ENCODE measurements at places on chromosomes 5 and 9.

DNA sequence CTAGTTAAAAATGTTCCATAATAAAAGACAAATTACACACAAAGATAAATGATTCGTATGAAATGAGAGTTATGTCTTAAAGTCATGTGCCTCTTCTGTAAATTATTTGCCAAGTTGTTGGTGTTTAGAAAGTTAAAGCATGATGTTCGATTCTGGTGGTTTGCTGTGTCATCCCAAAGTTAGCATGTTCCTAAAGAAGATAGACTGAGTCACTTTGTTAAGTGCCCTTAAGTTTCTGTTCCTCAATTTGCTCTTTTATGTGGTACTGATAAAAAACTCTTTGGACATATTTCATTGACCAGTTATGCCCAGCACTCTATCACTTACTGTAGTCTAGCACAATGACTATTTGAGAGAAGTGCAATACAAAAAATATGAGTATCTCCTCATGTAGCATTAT is 366.9 kb upstream of the ZNF608 start:
- no peak for DNase-seq

GRCh38 chr5:67333171-67333570 is 136.6 kb upstream of the CD180 start:
- DNase-seq = no peak

GRCh38 chr5:41876678-41877077 is 6.5 kb upstream of the OXCT1 start:
- DNase-seq = no peak

DNA sequence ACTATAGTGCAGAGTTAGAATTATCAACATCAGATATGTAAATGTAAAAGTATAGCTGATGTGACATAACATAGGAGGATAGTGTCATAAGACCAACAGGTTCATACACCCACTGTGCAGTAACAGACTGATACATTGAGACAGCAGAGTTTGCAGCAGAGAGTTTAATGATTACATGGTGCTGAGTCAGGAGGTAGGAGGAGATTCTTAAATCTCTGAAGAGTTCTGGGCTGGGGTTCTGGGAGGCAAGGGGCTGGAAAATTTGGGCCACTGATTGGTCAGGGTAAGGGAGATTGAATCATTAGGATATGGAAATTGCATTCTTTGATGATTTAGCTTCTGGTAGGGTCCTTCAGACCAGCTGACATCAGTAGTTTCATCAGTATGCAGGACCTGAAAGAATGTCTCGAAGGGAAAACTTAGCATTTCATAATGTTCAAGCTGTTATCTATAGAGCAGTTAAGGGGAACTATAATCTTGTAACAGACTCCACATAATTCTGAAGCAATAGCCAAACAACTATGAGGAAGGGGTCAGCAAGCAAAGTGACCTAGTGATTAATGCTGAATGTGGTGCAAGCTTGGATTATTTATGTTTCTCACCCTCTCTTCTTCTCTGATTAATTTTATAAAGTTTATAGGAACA is 35.6 kb downstream of the CCL28 start:
- DNase-seq = no peak

DNA sequence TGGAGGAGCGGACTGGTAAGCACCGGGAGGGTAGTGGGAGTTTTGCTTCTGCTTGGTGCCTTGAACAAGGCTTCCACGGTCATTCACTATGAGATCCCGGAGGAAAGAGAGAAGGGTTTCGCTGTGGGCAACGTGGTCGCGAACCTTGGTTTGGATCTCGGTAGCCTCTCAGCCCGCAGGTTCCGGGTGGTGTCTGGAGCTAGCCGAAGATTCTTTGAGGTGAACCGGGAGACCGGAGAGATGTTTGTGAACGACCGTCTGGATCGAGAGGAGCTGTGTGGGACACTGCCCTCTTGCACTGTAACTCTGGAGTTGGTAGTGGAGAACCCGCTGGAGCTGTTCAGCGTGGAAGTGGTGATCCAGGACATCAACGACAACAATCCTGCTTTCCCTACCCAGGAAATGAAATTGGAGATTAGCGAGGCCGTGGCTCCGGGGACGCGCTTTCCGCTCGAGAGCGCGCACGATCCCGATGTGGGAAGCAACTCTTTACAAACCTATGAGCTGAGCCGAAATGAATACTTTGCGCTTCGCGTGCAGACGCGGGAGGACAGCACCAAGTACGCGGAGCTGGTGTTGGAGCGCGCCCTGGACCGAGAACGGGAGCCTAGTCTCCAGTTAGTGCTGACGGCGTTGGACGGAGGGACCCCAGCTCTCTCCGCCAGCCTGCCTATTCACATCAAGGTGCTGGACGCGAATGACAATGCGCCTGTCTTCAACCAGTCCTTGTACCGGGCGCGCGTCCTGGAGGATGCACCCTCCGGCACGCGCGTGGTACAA is 556 bp downstream of the PCDHGC3 start:
- DNase-seq = peak; percentile 84

DNA sequence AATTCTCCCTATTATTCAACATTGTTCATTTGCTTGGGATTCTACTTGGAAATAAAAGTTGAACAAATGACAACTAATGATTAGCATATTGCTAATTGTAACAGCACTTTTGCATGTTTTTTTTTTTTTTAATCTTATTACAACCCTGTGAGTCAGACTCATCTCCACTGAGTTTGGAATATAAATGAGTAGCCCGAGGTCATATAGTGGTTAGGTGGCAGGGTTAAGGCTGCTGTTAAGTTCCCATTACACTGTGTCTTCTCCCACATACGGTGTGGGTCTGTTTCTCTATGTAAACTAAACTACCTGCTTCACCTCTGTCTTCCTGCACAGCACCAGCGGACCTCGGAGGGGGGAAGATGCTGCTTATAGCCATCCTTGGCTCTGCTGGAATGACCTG is 92.4 kb downstream of the EQTN start:
- no peak for DNase-seq

- DNase-seq = no peak
Observed at GRCh38 chr5:10880934-10881333, 119.9 kb upstream of the DAP start.

DNA sequence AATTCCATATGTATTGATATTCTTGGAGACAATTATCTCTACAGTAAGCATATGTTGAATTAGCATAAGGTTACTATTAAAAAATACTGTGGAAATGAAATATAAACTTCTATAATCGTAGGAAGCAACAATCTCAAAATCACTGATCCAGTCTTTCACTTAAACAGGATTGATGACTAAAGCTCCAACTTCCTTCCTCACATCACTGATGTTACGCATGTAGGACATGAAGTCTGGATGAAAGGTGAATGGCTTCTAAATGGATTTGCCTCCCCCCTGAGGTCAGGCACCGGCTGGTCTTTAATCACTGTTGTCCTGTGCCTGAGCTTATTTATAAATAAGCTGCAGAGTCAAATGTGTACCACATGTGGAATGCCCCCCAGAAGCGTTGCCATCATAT is 157.1 kb upstream of the NFIB start:
- no peak for DNase-seq

GRCh38 chr5:34865091-34865490 is 26.1 kb downstream of the TTC23L start:
- no peak for DNase-seq

- no peak for DNase-seq
Observed at GRCh38 chr9:649128-650074, 192.1 kb upstream of the DMRT1 start.

GRCh38 chr5:168015506-168015905 is 275.9 kb upstream of the WWC1 start:
- DNase-seq = peak; percentile 88

DNA sequence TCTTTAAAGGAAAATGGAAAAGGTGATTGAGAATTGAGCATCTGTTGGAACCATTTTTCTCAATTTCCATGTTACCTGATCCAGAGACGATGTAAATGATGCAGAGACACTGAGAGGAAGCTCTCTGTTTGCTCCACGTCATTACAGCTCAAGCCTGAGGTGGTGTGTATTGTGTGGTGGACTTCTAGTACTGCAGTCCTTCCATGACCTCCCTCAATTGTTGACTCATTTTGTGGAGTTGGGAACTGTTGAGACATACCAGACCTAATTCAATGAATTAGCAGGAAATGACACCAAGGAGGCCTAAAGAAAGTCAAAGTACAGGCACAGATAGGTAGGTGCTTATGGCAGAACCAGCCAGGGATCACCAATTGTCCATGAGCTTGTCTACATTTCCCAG is 15.6 kb upstream of the LVRN start:
- DNase-seq = peak; percentile 39

DNA sequence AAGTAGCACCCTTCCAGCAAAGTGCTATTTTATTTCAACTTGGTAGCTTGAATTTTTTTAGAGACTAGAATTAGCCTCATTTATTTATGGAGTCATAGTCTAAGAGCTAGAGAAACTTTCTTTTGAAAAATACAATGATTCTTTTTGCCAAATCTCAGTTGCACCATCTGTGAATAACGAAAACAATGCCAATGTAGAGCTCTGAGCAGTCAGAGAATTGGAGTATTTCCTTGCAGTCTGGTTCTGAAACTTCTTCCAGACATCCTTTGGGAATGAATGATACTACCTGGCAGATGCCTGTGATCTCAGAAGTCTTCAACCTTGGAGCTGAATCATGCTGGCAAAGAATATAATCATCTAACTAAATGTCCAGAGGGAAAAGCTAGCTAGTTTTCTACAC is 511.5 kb upstream of the CYLC2 start:
- no peak for DNase-seq

DNA sequence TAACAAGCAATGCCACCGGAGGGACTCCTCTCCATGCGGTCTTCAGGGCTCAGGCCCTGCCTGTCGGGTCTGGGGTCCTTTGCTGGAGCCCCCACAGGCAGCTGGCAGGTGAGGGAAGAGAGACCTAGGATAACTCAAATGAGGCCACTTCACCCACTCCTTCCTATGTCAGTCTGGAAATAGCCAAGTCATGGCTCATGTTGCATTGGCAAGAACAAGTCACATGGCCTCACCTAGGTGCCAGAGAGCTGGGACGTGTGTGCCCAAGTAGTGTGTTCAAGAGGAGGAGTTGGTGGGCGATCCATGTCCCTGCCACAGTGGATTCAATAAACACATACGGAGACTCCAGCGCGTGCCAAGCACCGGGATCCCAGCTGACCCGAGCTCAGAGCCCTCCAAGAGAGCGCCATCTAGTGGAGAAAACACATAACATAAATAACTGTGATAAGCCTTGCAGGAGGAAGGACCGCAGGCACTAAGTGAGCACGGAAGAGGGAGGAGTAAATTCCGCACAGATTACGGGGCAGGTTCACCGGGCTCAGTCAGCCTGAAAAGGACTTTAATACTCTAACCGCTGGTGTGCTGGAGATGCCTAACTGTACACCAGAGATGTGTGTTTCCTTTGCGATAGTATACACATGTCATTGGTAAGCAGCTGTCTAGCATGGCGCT is 580.8 kb downstream of the CCDC171 start:
- peak; percentile 83 for DNase-seq

DNA sequence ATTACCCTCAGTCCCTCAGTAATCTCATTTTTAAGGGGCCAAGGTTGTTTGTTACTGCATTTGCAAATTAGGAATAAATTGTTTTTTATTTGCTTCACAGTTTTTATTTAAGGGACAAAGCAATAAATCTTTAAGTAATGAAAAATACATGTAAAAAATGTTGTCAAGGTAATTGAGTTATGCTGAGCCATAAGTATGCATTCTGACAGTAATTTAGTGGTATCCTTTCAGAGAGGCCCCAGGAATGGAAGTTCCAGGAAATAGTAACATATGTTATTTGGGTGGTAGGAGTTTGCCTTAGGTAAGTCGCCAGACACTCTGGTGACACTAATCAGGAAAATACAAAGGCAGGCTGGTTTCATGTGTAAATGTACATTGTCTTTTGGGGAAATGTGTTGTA is 1787.9 kb upstream of the WWC1 start:
- no peak for DNase-seq

DNA sequence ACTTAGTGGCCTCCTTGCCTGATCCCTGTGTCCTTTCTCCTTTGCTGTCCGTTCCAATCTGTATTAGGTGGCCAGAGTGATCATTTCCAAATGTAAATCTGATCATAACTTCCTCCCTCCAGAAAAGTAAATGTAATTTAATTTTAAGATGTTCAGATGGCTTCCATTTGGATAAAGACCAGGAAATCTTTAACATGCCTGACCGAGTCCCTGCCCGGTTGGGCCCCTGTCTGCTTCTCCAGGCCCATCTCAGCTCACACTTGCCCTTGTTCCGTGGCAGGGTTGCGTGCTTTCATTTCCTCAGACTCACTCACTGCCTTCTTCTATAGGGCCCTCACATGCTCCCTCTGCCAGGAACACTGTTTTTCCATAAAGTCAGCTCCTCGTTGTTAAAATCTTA is 7.6 kb downstream of the MAP3K1 start:
- DNase-seq = no peak

DNA sequence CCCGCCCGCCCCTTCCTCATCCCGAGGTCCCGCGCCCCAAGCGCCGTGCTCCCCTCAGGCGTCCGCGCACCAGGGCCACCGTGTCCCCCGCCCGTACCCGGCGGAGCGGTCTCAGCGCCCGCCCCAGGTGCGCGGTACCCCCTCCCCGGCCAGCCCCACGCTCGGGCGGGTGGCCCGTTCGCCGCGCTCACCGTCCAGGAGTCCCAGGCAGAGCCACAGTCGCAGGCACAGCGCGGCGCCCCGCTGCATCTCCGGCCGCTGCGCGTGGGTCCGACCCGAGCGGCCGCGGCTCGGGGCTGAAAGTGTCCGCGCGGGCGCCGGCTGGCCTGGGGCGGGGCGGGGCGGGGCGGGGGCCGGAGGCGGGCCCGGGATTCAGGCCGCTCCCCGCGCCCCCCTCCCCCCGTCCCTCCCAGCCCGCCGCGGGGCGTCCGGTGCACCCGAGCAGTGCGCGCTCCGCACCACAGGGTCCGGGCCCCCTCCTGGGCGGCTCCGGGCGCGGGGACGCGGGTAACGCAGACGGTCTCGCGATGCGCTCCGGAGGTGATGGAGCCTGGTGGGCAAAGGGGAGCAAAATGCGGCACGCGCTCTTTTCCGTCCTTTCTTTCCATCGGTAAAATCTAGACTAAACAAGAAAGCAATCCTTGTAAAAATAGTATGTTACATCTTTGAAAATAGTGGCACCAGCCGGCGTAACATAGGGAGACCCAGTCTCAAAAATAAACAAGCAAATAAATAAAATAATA is at the start of gene FLT4:
FLT4 (minus strand) TSS at position 304 of the 743 bp plus-strand sequence; CDS start at position 249, 55 bp downstream.
- DNase-seq = no peak

DNA sequence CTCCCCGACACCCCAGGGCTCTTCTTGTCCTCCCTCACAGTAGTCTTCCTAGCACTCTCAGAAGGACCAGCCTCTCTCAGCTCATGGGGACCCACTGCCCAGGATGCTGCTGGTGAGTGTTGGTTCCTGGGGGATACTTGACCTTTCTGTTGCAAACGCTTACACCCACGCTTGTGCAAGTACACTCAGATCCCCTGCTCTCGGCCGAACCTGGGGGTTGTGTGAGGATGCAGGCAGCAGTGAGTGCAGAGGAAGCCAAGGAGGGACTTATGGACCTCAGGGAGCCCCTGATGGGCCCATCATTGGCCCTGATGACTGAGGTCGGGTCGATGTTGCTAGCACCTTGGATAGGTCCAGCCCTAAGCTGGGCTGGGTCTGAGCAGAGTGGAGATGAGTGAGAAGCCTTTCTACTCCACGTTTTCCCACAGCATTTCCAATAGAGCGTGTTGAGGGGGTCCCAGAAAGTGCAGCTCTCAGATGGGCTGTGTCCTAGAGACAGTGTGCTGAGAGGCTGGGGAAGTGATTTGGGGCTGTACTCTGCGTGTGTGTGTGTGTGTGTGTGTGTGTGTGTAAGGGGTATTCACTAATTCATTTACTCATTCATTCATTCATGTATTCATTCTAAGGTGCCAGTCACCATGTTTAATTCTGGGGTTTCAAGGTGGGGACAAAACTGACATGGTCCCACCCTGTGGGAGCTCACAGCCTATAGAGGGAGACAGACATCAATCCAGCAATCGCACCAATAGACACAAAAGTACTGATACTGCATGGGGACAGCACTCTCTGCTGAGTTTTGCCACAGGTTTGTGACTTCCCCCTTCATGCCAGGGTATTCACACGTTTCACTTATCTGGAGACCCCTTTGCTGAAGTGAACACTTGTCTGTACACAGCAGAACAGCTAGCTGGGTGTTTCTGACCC is 25.2 kb upstream of the PITX1 start:
- no peak for DNase-seq
